ENCODE measurements at places on chromosomes 4 and X. TPM values are rescaled to one million over a fixed set of nuclear protein-coding genes. Genes with fewer than 3 reads are reported as not detected.

DNA sequence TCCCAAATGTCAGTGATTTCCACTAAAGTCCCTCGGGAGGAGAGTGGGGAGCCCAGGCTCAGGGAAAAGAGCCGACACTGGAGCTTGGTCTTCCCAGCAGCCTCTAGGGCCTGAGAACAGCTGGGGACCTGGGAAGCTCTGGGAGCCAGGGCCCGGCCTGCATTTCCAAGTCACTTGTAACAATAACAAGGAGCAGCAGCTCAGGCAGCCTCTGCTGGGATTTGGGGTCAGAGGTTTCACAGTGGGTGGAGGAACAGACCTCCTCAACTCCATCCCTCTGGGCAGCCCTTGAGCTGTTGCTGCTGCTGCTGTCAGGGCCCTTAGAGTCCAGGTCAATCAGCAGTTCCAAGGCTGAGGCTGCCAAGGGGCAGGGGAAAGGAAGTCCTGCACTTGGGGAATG is 11.1 kb downstream of the STARD8 start:
- DNase-seq: no peak

DNA sequence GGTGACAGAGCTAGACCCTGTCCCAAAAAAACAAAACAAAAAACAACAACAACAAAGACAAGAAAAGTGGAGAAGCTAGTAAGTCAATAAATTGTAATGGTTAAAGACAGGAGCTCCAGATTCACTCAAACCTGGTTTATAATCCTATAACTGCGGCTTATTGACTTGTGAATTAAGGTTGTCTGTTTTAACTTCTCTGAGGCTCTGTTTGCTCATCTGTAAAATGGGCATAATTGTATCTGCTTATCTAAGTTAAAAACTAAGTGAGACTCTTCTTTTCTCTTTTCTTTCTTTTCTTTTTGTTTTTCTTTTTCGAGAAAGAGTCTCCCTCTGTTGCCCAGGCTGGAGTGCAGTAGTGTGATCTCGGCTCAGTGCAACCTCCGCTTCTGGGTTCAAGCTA is 84.9 kb downstream of the SOWAHB start:
- no peak for DNase-seq

GRCh38 chr4:138400543-138400942 is 158.4 kb upstream of the SLC7A11 start:
- DNase-seq: no peak

DNA sequence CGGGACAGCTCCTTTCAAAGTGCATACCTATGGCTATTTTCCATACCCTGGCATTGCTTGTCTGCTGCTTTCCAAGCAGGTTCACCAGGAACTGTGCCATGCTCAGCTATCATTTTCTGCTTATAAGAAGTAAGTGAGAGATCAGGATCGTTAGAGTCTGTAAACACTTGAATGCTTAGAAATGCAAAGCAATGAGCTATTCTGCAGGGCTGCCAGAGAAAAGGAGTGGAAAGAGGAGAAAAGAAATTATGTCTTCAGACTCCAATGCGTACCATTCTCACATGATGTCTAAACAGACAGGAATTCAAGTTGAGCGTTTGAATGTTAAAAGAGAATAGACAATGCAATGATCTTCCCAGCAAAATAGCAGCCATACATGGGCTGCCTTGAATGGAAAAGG is 245.5 kb upstream of the SLC7A11 start:
- DNase-seq: no peak

GRCh38 chrX:101693476-101693875 is 33.8 kb upstream of the ARMCX2 start:
- no peak for DNase-seq

DNA sequence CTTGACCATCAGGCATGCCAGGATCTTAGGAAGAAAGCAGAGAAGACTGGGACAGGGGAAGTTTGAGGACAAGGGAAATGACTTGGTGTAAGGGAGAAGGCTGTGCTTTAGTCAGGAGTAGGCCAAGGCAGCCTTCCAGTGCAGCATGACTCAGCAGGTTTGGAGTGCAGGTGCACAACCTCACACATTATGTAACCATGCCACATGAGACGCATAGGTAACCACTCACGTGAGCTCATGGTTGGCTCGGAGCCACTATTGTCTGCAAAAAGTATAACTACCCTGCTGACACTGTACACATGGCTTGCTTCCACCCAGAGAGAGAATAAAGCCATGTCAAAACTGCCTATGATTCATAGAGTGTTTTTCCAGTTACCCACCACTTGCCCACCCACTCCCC is 715.9 kb downstream of the SMARCA1 start:
- DNase-seq: no peak

VCX gene
- total RNA-seq: not detected

MXRA5 gene
- 1.3 TPM for total RNA-seq

ITGB1BP2 gene
- total RNA-seq: 7.1 TPM

COX7B gene
- total RNA-seq: 220 TPM
